ENCODE measurements at places on chromosomes 11 and 22.

DNA sequence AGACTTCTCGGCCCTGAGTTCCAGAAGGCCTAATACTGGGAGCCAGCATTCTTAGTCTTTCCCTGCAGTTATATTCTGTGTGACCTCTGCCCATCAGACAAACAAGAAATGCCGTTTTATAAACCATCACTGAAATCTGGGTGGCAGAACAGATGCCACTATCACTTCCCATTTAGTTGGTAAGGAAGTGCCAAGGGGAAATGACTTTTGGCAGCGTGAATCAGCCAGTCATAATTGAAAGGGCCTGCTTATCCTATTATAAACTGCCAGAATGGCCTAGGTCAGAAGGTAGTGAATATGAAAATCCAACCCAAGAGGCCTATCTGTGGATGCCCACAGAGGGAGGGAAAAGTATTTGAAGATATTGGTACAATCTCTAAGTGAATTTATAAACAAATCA, 646.8 kb upstream of the CCDC90B start:
- DNase-seq: no peak

DNA sequence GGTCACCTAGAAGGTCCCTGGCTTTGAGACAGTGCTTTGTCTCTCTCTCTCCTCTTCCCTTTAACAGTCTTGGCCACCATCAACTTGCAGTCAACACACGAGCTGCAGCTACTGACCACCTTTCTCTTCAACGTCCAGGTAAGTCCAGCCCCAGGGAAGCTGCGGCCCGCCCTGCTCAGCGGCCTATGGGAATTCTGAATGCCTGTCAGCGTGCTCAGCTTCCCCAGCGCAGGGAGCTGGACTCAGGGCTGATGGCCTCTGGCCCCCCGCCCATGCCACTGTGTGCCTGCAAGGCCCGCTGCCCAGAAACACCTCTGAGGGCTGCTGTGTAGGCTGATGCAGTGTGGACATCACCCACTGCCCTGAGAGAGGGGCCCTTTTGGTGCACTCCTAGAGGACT, 32.5 kb downstream of the GLB1L2 start:
- no peak for DNase-seq

DNA sequence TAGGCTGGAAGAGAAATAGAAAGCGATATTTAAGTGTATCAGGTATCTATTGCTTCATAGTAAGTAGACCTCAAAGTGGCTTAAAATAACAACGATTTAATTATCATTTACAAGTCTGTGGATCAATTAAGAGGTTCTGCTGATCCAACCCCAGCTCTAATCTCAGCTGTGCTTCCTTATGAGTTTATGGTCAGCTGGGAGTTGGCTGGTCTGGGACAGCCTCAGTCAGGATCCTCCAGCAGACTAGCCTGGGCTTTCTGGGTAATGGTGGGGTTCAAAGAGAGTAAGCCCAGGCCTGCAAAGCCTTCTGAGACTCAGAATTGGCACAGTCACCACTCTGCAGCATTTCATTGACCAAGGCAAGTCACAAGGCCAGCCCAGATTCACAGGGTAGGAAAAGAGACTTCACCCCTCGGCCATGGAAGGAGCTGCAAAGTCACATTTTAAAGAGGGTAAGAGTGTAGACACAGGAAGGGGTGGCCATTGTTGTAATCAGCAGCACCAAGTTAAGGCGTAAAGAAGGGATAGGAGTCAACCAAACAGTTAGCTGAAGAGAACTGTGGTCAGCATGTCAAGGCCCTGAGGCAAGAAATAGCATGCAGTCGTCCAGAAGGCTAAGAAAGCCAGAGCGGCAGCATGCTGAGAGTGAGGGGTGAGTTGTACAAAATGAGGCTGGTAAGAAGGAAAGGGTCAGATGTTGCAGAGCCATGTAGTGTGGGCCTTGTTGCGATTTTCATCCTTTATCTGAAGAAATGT, 168.2 kb downstream of the ETS1 start:
- DNase-seq: no peak

- DNase-seq: no peak
Observed at GRCh38 chr11:73204711-73205121, 13.4 kb upstream of the P2RY2 start.

DNA sequence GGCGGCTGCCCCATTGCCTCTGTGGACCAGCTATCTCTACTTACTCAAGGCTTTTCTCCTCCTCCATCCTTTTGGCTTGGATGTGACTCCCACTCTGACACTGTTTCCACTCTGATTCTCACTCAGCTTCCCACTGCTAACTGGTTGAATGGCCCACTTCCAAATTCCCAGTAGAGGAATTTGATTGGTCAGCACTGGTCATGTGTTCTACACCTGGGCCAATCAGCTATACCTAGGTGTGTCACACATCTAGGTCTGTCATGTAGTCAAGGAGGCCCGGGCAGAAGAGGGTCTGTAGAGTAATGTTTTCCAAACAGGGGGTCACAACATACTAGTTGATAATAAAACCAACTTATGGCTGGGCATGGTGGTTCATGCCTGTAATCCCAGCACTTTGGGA, 53.3 kb downstream of the TPBGL start:
- DNase-seq: no peak

GRCh38 chr11:108508653-108509593, 10.7 kb upstream of the POGLUT3 start:
- DNase-seq: no peak

DNA sequence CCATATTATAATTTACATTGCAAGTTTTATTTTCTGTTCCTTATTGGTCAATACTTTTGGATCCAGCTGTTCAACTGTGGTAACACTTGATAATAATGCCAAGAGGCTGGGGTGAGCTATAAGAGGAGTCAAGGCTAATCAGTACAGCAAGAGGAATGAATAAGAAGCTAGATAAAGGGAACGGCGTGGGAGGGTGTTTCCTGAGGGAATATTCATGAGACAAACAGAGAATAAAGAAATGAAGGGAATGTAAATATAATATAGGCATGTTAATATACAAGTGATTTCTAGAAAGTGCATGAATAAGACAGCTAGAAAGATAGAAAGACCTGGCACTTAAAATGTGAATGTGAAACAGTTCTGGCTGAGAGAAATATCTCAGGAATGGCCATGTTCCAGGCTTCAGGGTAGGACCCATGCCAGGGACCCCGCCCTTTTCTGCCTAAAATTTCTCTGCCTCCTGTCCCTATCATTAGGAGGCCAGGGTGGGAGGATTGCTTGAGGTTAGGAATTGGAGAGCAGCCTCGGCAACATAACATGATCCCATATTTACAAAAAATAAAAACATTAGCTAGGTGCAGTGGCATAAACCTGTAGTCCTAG, 3.9 kb downstream of the OR51B4 start:
- DNase-seq: no peak

- no peak for DNase-seq
Observed at GRCh38 chr11:16789063-16789420, 50.6 kb downstream of the C11orf58 start.

- DNase-seq: peak; percentile 47
Observed at GRCh38 chr11:33996498-33997454, 54.8 kb upstream of the CAPRIN1 start.

DNA sequence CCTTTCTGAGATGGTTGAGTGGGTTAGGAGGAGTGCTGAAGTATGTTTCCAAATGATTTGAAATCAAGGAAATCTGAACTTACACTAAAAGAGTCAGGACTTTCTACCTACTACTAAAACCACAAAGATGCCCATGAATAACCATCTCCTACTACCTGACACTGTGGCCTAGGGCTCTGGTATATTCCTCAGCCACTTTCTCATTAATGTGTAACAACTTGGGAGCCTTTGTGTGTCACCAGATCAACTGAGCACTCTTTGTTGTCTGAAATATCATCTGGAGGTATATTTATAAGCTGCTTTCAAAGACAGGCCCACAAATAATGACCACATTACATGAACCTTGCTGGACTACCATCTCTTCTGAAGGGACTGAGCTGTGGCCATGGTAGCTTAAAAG, 43.9 kb downstream of the RELT start:
- DNase-seq: no peak

DNA sequence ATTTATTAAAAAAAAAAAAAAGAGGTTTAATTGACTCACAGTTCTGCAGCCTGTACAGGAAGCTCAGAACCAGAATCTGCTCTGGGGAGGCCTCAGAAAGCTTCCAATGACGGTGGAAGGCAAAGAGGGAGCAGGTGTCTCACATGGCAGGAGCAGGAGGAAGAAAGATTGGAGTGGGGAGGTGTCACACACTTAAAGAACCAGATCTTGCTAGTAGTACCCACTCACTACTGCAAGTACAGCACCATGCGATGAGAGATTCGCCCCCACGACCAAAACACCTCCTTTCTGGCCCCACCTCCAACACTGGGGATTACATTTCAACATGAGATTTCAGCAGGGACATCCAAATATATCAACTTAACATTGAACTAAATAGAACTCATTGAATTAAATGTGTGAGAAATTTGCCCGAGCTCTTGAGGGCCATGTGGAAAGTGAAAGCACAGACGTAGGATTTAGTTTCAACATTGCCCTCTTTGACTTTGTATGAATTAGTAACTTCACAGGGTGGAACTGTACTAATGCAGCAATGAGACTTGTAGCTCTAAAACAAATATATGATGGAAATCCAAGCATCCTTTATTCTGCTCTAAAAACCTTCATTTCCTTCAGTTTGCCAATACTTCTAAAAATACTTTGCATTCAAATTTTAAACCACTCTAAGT, 628.2 kb downstream of the FAM181B start:
- no peak for DNase-seq

DNA sequence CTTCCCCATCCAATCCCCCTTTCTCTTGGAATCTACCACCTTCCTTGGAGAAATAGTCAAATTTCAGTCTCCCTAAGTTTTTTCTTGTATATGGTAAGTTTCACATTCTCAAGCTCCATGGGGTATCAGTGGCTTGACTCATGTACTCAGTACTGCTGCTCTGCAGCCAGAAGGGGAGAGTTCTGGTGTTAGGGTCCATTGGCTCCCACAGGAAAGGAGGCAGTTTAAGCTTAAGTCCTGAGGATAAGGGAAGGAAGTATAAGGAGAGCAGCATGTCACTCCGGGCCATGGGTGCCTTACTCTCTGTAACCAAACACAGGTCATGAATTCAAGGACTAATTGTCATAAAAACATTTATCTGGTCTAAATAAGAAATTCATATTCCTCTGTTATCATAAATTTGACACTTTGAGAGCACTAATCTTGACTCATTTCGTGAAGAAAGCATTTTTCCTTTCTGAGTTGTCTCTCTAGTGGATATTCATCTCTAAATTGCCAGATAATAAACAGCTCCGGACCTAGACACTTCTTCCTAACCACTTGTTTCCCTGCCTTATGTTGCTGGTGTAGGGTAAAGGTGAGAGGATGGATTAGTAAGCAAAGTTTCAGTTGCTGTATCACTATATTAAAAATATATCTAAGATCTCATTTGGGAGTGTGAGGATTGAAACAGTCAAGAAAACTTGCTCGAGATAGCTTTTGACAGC, 20.1 kb upstream of the SORL1 start:
- DNase-seq: no peak

DNA sequence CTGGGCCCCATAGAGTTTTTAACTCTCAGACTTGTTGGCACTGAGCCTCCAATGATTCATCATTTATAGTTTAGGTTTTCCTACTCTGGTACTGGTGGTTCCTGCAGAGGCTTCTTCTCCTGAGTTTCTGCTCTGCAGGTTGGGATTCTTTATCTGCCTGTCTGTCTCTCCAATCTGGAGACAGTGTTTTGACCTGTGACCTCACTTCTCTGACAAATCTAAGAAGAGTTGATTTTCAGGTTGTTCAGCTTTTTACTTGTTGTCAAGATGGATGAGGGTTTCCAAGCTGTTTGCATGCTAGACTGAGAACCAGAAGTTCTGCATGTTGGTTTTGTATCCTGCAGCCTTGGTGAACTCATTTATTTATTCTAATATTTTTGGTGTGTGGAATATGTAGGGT, 63.9 kb downstream of the JAM3 start:
- DNase-seq: no peak

GRCh38 chr11:93821617-93822016, 28.8 kb downstream of the VSTM5 start:
- no peak for DNase-seq

GRCh38 chr11:123479048-123479837, 49.2 kb downstream of the GRAMD1B start:
- DNase-seq: no peak

DNA sequence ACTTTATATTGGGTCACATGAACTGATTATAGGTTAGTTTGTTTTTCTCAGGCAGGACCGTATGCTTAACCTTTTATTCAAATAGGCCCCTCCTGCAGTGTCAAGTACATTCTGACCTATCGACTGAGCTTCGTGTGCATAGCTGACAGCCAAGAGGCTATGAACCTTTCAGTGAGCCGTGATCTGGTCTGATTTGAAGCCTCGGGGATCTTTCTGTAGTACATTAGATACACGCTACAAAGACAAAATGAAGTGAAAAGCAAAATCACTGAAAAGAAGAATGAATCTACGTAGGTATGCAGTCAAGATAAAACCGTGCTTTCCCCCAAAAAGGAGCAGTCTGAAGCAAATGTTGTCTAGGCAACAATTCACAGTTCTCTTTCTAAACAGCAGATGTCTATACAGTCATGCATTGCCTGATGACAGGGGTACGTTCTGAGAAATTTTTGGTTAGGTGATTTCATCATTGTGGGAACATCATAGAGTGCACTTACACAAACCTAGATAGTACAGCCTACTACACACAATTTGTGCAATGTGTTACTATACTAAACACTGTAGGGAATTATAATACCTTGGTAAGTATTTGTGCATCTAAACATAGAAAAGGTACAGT, 18.1 kb downstream of the JHY start:
- no peak for DNase-seq

DNA sequence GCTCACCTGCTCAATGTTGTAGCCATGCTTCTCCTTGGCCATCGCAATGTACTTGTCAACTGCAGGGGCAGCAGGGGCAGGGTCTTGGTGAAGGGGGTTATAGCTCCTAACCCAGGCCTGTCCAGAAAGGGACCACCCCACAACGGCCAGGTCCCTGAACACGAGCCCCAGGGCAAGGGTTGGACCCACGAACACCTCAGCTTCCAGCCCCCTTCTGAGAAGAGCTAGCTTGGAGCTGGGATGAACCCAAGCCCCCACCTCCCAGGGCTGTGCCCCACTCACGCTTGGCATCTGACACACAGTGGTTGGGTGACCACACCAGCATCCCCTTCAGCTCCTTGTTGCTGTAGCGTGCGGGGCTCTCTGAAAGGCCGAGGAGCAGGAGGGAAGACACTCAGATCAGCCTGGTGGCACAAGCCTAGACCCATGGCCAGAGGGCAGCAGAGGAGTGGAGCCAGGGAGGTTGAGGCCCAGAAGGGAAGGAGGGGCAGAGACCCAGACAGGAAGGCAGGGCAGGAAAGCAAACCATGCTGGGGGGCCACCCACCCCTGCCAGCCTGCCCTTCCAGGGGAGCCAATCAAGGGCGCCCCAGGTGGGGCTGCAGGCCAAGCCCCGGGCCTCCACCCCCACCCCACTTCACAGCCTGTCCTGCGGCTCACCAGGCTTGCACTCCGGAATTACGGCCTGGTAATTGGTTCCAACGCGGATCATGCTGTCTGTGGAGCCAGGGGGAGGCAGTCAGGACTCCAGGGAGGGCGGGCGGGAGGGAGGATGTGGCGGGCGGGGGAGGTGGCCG, 1.9 kb downstream of the RCOR2 start:
- DNase-seq: no peak

- DNase-seq: no peak
Observed at GRCh38 chr22:43515902-43516301, 104.1 kb downstream of the MPPED1 start.

Measured in T1000 (cell line).